Amniotic epithelial cell (primary cell): ENCODE measurements at places on chromosomes 6 and 20.
A peak's percentile ranks its signal among the peaks of the same experiment; 100 is the strongest.

DNA sequence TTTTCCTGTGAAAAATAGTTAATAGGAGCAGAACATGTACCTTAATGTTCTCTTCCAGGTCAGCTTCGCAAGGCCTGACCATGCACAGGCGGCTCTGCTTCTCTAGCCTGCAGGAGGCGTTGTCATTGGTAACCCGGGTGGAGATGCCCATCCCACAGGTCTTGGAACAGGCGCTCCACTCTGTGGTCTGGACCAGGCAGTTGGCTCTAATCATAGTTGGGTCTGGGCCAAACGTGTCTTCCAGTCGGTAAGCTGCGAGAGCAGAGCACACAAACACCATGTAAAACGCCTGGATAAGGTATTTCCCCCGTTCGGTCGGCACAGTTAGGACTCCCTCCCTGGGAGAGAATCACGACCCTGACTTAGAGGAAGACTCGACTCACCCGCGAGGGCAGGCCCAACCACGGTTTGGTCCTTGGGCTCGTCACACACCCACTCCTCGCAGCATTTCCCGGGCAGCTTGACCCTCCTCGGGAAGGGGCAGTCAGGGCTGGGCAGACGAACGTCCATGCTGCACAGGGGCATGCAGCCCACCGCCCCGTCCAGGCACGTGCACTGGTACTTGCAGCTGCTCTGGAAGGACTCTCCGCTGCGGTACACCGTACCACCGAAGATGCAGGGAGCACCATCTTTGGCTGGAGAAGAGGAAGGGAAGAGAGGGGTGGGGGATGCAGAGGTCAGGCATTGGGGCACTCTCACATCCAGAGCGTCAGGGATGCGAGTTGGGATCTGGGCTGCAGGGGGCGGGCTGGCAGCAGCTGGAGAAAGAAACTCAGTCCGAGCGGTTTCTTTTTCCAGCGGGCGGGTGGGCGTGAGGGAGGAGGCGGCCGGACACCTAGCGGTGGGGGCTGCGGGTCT lies 1.0 kb downstream of the CCN2 start:
- peak; percentile 97 for DNase-seq

- DNase-seq = no peak
These were observed 44.6 kb downstream of the TAF4 start for GRCh38 chr20:62020935-62021701.

- DNase-seq = no peak
These were observed 157.4 kb downstream of the OGFRL1 start for GRCh38 chr6:71446057-71446456.

DNA sequence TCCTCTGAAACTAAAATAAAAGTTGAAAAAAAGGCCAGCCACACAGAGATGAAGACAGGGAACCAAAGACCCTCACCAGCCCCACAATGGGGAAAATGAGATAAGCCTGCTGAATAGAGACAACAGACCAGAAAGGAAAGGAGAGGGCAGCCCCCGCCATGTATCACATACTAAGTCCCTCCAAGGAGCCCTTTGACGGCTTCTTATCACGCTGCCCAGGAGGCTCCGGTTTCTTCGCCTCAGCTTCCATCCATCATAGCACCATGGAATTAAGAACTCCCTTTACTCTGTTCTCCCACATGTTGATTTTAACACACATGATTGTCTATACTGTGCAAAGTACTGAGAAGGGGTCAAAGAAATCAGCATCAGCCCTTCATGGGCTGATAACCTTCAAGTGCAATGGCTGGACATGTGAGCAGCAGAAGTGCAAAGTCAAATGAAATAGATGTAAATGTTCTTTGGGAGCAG lies 54.9 kb downstream of the MAP3K5 start:
- no peak for DNase-seq

- DNase-seq = no peak
These were observed 677.2 kb upstream of the SLC35B3 start for GRCh38 chr6:9112544-9112943.

GRCh38 chr6:159180001-159180400 lies 10.8 kb downstream of the FNDC1 start:
- peak; percentile 47 for DNase-seq

DNA sequence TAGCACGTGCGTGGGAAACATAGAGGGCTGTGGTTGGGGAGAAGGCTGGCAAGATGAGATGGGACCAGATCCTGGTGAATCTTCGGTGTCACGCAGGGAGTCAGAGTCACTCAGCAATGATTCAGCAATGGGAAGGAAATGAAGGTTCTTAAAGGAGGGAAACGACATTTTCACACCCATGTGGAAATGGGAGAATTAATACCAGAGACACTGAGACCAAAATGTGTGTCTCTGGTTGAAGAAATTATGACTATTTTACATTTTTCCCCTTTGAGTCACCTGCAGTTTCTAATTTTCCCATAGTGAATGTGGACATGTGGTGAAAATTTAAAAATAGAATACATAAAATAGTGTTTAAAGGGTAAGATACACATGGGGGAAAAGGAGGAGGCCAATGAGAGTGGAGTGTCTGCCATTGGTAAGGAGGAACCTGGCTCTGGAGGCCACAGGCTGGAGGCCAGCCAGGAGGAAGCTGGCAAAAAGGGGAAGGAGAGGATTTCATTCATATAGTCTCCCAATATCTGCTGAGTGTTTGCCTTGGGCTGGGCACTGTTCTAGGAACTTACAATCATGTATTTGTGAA lies 17.5 kb downstream of the NRN1 start:
- no peak for DNase-seq

DNA sequence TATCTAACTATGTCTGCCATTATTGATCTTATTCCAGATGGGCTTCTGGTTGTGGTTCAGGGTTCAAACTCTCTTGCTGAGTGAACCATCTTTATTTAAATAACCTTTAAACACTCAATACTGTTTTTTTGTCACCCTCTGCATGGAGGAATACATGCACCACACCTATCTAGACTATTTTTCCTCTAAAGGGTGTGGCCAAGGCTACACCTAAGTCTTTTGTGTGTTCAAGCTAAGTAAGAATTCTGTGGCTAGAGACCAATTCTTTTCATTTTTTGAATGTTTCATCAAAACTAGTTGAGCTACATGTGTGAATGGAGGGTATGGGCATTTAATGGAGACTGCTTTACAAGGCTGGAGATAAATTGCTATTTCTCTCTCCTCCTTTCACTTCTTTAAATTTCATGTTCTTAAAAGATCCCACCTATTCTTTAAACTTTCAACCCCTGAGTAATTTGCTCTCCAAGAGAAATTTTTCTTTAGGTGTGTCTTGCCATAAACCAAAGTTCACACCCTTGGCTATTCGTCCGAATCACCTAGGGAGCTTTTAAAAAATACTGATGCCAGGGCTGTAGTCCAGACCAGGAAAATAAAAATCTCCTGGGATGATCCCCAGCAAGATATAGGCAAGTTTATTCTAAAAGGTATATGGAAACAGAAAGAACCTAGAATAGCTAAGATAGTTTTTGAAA lies 24.8 kb upstream of the MBOAT1 start:
- no peak for DNase-seq

DNA sequence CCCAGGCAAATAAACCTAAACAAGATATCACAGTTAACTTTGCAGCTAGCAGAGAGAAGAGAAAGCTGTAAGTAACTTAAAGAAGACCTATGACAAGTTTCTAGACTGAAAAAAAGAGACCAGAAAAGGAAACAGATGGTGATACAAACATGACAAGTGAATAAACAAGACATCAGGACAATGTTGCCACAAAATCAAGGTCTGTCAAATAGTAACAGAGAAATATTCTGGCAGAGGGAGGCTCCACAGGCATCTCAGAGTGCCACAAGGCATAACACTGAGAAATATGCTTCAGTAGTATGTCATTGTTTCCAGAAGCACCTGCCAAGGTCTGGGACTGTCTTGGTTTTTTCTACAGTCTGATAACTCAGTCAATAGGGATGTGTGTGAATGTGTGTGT lies 332.2 kb downstream of the KHDRBS2 start:
- no peak for DNase-seq

DNA sequence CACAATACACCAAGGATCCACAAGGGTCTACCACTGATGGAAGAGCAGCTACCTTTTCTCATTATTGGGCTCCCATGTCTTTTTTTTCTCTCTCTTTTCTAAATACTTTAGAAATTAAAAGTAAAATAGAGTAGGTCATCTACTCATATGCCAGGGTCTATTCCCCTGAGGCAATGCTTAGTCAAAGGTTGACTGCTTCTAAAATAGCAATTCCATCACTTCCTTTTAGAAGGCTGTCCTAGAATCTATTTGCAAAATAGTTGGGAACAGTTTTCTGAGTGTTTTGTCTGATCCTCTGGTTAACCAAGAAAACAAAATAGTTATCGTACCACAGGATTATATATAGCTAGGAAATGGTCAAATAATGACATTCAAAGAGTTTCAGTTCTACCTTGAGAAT lies 174.1 kb downstream of the COL21A1 start:
- no peak for DNase-seq

DNA sequence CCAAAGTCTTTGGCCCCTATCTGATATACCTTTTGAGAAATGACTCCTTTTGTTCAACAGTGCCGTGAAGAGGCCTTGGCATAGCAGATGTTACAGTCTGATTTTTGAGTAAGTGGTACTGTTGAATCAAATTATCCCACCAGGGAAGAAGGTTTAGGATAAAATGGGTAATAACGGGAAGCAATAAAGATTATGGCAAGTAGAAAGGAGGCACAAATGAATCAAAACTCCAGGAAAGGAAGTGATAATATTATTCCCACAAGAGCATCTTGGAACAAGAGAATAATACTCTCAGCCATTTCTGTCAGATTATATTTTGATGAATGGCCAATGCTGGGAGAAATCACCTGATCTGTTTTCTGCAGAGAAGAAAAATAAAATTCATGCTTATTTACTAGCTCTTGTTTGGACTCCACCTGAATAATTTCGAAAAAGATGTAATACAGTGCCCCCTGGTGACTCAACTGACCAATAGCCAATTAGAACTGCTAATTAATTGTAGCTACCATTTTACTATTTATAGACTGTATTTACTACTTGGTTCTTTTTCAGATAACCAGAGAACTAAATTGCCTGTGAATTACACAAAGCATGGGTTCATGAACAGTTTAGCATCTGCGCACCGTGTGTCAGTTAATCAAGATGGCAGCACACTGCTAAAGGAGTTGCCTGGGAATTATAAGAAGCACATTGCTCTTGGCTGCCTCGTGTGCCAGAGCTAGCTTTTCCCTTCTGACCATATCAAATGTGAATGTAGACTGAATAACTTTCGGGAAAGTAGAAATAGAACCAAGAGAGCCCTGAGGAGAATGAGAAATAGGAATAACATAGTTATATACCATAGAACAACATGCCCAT lies 78.5 kb upstream of the TRDN start:
- peak; percentile 29 for DNase-seq

DNA sequence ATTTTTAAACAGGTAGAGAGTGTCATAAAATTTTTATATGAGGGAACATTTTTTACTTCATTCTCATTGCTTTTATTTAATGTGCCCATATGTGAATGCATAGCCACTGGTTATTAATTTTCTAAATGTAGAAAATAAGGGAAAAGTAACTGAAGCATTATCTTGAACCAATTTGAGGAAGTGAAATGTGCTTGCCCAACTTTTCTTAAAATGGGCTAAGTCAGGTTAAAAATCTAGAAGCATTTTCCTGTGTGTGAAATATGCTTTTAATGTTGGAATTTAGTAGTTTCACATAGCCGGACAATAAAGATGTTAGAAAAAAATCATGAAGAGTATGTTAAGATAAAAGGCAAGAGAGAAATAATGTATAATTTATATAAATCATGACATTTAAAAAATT lies 3.8 kb downstream of the SEC23B start:
- no peak for DNase-seq

DNA sequence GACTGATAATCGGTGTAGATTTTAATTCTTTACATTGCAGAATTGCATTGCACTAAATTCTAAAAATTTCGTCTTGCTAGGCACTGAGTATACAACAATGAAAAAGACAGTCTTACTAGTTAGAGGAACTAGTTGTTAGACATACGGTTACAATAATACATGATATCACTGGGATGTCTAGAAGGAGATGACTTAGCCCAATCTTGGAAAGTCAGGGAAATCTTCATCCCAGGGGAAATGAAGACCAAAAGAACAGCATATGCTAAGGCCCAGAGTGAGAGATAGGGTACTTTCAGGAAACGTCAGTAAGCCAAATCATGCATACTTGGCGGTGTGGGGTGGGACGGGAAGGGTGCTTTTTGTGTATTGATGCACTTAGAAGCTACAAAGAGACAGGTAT lies 901 bp downstream of the CEP57L1 start:
- no peak for DNase-seq

- DNase-seq = peak; percentile 65
These were observed 78.7 kb upstream of the BTN3A2 start for GRCh38 chr6:26286168-26286877.

DNA sequence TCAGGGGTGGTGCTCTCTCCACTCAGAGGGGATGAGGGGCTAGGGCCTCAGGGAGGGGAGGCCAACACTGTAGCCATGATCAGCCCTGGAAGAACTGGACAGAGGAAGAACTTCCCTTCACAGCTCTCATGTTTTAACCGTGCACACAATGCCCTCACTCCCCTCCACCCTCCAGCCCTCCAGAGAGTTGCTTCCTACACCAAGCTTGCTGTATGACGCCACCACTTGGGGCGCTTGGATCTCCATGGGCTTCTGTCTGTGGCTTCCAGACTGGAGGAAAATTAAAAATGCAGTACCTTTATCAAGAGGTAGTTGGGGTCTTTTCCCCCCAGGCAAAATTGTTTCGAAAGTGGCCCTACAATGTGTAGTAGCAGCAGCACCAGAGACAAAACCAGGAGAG lies 48.4 kb downstream of the ARHGAP40 start:
- DNase-seq = no peak

DNA sequence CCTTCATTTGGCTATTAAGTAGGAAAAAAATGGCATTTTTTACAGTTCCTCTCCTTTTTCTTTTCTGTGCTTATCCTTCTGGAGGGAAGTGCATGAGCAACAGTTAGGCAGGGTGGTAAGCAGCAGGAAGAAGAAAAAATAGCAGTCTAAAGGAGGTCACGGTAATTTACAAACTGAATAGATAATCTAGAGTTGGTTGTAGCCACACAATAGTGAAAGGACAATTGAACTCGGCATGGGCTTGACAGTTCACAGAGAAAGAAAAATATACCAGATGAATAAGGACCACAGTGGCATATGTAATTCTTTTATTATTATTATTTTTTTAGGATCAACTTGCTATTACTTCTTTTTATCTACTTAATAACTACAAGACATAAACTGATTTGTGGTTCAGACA lies 358.6 kb downstream of the BTBD9 start:
- DNase-seq = no peak

GRCh38 chr6:116144605-116145004 lies 18.7 kb upstream of the COL10A1 start:
- peak; percentile 89 for DNase-seq

GRCh38 chr20:51058017-51058416 lies 35.1 kb upstream of the KCNG1 start:
- no peak for DNase-seq

GRCh38 chr6:50853939-50854338 lies 35.3 kb downstream of the TFAP2B start:
- no peak for DNase-seq

DNA sequence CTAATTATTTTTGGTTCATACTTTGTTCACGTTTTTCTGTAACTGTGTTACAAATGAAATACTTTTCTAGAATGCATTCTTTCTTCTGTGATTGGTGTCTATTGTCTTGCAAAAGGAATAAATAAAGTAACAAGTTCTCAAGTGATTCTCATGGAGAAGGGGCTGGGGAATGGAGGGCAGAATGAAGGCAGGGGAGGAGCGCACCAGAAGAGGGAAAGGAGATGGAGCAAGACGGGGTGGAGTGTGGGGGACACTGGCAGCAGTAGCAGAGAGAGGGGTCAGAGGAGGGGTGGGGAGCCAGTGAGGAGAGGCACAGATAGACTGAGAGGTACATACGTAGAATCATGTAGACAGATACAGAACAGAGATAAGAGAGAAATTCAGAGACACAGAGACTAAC lies 136.5 kb downstream of the CARMIL1 start:
- DNase-seq = no peak
